Fibroblast of skin of scalp (primary cell): ENCODE measurements at places on chromosomes 5 and 9.

DNA sequence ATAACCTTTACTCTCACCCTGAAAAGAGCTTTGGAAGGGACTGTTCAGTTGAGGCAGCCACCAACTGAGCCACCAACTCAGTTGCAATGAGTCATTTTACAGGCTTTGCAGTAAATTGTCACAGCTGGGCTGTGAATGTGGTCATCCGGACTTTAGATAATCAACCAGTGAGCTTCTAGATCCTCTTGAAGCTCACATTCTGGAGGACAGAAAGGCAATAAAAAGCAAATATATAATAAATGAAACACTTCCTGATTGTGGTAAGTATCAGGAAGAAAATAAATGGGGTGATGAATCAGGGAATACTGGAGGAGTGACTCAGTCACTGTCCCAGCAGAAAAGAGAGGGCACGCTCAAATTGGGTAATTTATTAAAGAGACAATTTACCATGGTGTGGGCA is 13.2 kb upstream of the C5orf58 start:
- peak; percentile 80 for DNase-seq

DNA sequence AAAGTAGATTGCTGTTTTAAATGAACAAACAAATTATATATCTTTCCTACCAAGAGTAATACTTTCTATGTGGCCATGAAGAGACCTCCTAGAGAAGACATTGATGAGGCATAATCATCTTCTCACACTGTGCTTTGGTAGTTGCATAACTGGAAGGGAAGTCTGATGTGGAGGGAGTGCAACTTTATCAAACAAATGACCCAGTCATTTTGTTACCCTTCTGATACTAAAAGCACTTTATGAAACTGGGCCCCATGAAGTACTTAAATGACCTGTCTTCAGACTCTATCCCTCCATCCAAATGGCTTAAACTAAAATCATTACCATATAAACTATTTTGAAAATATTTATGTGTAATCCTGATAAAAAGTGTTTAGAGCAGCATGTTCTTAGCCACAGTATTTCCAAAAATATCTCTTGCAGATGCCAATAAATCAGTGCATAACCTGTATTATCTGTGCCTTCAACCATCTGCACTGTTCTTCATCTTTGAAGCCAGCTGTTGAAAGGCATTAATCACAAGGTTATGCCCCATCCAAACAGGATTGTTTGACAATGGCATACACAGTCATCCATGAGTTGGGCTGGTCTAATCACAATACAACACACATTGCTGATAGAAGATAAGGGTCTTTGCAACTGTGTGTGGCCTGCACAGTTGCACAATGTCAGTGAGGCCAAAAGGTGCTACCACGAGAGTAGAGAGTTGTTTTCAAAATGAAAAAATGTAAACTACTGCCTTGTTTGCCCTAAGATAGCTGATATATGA is 31.9 kb upstream of the MIER3 start:
- DNase-seq: no peak

GRCh38 chr9:98714833-98715232 is 6.1 kb upstream of the GABBR2 start:
- DNase-seq: no peak

GRCh38 chr5:96048763-96049162 is 87.1 kb upstream of the ELL2 start:
- no peak for DNase-seq

- peak; percentile 46 for DNase-seq
Measured at GRCh38 chr5:73355108-73355507, 93.5 kb downstream of the FOXD1 start.

DNA sequence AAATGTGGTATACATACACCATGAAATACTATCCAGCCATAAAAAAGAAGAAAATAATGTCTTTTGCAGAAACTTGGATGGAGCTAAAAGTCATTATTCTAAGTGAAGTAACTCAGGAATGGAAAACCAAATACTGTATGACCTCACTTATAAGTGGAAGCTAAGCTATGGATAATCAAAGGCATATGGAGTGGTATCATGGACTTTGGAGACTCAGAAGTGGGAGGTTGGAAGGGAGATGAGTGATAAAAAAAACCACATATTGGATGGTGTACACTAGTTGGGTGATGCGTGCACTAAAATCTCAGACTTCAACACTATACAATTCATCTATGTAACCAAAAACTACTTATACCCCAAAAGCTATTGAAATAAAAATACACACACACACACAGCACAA is 24.5 kb downstream of the ADAMTS12 start:
- peak; percentile 50 for DNase-seq

GRCh38 chr9:25700430-25700829 is 22.2 kb upstream of the TUSC1 start:
- no peak for DNase-seq

DNA sequence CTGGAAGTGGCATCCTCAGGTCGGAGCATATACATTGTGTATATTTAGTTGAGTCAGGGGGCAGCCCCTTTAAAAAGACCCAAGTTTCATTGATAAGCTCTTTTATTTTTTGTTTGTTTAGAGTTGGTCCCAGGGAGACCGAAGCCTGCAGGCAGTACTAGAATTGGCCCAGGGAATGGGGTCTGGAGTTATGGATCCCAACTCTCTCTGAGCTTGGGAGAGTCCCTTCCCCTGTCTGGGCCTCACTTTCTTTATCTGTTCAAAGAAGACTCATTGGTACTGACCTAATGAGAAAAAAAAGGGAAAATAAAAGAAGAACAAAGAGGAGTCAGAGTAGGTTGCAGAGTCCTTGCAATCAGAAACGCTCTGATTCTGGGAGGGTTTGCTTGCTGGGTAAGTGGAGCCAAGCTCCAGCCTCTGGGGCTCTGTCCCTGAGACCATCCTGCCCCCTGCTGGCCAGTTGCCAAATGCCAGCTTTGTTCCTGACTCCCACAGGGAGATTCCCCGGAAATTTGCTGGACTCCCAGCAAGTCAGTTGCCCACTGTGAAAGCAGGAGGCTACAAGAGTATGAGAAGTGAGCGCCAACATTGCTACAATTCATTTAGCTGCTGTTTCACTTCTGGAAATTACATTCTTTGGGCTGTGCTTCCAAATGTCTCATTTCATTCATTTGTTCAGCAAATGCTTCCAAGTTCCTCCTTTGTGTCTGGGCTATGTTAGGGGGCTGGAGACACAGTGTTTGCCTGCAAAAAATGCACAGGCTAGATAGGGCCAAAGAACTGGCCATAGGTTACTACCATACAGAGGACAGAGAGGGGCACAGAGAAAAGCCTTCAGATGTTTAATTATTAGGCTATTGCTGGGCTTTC is 156.2 kb downstream of the MELK start:
- DNase-seq: peak; percentile 58

DNA sequence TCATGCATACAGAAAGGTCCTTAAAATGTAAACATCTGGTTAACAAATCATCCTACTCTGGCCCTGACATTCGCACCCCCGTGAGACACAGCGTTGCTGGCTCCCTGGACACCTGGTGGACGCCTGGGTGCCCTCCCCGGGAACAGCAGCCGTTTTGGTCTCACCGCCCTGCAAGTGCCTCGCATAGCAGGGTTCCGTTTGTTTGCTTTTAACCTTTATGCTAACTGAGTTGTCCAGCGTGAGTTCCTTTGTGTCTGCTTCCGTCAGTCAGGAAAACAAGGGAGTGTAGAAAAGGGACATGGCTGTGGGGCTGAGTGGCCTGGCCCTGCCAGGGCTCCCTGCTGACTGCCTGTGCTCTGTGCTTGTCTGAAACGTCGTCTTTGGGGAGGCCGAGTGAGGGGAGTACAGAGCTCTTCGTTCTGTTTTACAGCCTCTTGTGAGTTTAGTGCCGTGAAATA is 91.8 kb upstream of the CACNA1B start:
- DNase-seq: peak; percentile 25

GRCh38 chr5:96066386-96066719 is 104.7 kb upstream of the ELL2 start:
- no peak for DNase-seq

DNA sequence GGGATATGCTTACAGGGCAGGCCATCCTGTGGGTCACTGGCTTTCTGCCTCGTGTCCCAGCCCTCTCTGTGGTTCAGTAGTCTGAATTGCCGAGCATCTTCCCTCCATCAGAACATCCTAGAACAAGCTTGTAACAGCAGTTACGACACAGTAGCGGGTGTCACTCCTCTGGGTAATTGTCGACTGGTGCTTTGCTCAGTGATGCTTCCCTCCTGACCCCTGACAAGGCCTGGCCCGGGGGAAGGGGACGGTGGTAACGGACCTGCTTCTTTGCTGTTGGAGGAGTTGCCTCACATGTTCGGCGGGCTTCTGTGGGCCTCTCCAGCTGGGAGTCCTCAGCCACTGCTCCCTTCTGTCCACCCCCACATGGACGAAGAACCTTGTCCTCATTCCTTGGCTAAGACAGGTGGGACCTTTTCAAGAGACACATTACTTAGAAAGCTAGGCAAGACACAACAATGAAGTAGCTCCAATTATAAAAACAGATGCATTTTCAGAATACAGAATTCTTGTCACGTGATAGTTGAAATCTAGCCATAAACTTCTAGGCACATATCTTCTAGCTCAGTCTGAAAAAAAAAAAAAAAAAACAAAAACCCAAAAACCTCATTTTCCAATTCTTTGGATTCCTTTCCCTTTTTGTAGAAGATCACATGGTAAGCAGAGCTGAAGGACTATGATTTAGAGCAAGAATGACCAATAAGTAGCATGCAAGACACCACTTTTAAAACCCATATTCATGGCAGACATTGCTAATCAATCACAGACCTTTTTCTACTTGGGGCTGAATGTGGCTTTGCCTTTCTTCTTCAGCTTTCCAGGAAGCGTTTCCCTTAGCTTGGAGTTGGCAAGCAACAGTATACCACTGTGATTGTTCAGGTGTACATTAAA is 25.0 kb downstream of the HMCN2 start:
- peak; percentile 60 for DNase-seq
